ENCODE measurements at places on chromosomes 3 and 15. TPM values are rescaled to one million over a fixed set of nuclear protein-coding genes. Genes with fewer than 3 reads are reported as not detected.

GRCh38 chr15:28885630-28886430 is at the start of gene APBA2:
Gene APBA2 (plus strand): TSS chr15:28885974. CDS start chr15:29053885, 167,911 bp downstream.
- DNase-seq = no peak

DNA sequence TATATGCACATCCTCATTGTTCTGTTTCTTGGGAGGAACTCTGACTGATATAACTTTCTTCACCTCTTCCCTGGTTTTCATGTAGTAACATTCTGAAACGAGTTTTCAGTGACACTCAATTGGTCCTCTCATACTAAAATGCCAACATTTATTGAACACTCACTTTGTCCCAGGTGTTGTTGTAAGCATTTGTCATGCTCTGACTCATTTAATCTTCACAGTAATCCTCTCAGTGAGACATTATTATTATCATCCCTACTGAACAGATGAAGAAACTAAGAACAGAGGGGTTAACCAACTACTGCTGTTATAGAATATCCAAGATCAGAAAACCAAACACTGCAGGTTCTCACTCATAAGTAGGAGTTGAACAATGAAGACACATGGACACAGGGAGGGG is 94.1 kb upstream of the MRPL3 start:
- DNase-seq = no peak

- DNase-seq = no peak
Observed at GRCh38 chr3:178436773-178437172, 99.5 kb upstream of the KCNMB2 start.

DNA sequence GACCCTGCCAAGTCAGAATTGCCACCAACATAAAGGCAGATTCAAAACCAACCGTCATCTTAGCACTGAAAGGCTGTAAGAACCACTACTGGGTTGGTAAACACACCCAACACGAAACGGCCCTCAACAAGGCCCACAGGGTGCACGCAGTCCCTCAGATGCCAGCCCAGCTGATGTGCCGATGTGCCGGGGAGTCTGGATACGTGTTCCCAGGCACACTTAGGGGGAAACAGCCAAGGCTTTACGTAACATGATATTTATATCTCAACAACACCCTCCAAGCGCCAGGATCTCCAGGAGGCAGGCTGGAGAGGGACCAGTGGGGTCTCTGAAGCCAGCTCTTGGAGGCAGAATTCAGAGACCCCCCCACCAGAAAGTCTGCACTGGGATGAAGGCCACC is 14.2 kb downstream of the POC1A start:
- no peak for DNase-seq

DNA sequence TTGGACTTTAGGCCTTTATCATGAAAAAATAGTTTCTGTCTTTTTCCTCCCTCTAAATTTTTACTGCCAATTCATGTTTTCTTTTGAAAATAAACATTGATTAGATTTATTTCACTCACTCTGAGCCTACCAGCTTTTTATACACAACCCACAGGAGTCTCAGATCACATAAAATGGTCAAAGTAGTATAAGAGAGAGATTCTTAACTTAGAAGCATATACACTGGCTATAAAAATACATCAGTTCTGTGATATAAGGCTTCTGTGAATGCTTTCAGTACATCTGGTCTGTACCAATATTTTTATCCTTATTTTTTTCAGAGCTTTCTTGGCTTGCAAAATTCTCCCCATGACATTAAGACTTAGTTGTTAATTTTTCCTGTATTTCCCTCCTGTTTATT is 117.0 kb upstream of the PTX3 start:
- DNase-seq = no peak

DNA sequence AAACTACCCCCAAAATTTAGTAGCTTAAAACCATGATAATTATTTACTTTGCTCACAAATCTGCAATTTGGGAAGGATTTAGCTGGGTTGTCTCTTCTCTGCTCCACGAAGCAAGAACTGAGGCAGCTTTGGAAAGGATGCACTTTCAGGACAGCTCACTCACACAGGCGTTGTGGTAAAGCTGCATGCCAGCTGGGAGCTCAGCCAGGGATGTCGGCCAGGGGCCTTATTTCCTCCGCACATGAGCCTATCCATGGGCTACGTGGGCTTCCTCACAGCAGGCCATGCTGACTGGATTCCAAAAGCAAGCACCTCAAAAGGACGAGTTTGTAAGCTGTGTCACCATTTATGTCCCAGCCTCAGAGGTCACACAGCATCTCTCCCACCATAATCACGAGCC is 301.3 kb upstream of the IGF1R start:
- no peak for DNase-seq

- no peak for DNase-seq
Observed at GRCh38 chr3:59692117-59692516, 642.3 kb upstream of the CFAP20DC start.

DNA sequence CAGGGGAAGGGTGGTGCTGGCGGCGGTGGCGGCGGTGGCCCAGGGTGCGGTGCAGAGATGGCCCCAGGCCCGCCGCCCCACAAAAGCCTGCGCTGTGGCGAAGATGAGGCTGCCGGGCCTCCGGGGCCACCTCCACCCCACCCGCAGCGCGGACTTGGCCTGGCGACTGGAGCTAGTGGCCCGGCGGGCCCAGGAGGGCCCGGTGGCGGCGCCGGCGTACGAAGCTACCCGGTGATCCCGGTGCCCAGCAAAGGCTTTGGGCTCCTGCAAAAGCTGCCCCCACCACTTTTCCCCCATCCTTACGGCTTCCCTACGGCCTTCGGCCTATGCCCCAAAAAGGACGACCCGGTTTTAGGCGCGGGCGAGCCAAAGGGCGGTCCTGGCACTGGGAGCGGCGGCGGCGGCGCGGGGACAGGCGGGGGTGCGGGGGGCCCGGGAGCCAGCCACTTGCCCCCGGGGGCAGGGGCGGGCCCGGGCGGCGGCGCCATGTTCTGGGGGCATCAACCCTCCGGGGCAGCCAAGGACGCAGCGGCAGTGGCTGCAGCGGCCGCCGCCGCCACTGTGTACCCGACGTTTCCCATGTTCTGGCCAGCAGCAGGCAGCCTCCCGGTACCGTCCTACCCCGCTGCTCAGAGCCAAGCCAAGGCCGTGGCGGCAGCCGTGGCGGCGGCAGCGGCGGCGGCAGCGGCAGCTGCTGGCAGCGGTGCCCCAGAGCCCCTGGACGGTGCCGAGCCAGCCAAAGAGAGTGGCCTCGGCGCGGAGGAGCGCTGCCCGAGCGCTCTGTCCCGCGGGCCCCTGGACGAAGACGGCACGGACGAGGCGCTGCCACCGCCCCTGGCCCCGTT is 1.6 kb downstream of the SKOR1 start:
- DNase-seq = no peak

The SPINK8 gene
- not detected for total RNA-seq

The MFGE8 gene
- 1.9 TPM for total RNA-seq

The TRIM69 gene
- total RNA-seq = 48.8 TPM

The SUSD5 gene
- 0.05 TPM for total RNA-seq

All from GM12878 (cell line).